ENCODE measurements at places on chromosomes 7 and 10.

- no peak for DNase-seq
These were observed 8.6 kb upstream of the CRYGN start for GRCh38 chr7:151448261-151449252.

DNA sequence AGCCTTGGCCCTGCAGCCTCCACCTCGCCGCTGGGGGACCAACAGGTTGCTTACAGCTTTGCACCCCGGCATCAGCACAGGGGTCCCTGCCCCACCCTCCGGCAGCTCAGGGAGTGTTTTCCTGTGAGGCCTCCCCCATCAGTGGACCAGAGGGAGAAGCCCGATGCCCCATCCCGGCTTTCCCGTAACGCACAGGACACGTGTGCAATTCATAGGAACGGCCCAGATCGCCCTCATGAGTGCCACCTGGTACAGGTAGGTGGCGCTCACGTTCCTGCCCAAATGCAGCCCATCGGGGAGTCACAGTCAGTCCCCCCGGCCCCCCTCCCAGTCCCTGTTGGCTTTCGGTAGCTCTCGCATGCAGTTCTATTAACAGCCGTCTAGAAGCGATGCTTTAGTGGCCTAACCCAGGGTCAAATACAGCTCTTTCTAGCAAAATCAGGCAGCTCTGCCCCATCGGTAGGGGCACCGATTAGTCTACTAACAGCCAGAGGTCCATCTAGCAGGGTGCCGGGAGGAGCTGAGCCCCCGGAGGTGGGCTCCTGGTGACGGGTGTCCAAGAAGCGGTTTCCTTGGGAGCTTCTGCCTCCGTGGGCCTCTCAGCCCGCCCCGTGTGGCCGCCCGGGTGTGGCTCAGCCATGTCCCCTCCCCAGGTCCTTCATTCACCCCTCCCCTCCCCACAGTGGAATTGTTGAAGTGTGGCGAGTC is 48.4 kb upstream of the GTF2IRD1 start:
- DNase-seq, result no peak

DNA sequence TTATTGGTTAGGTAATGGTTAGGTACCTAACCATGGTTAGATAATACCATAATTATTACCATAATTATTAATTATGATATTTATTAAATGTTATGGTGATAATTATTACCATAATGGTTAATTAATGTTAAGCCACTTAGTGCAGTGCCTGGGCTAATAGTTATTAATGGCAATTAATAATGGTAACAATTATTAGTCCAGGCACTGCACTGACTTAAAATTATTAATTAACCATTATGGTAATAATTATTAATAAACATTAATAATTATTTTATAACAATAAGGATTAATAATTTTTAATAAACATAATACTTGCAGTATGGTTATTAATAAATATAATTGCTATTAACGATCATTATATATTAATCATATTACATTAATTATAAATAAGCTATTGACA is 604.0 kb downstream of the CALN1 start:
- DNase-seq, result no peak

DNA sequence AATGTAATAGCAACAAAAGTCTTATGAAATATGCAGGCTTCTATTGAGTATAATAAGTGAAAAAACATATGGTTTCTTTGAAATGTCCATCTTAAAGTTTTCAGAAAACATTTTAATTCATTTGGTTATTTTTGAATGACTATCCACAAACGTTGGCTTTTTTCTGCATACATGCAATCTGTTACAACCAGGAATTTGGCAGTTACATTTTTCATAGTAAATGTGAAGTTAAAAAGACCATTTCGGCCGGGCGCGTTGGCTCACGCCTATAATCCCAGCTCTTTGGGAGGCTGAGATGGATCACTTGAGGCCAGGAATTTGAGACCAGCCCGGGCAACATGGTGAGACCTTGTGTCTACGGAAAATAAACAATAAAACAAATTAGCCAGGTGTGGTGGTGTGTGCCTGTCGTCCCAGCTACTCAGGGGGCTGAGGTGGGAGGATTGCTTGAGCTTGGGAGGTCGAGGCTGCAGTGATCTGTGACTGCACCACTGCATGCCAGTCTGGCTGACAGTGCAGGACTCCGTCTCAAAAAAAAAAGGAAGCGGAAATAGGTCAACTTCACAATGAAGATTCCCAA is 73.9 kb upstream of the NMT2 start:
- no peak for DNase-seq

DNA sequence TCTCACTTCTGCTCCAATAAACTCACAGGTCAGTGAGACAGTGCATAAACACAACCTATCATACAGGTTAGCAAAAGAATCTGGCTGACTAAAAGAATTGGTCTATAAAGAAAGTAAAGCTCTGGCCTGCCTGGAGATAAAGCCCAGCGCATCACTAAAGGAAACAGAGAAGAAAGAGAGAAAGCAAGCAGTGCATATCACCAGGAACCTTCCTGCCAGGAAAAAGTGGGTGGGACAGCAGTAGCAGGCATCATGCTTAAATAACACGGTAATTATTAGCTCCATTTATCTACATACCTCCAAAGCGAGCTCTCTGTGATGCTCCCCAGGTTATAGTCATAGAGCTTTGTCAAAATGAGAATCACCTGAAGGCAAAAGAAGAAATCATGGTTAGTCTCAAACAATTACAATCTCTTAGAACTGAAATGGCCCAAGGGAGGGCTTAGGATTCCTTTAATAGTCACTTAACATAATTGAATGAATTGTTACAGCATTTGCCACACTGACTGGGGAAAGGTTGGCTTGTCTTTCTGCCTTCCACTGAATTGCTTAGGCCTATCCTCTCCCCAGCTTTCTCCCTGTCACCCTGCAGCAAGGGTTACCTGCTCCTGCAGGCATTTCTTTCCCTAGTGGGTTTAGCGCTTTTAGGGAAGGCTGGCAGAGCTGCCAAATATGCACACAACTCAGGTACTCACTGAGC is 208.1 kb downstream of the SORCS1 start:
- no peak for DNase-seq

GRCh38 chr10:35690534-35690933 is 48.4 kb upstream of the FZD8 start:
- DNase-seq, result no peak

DNA sequence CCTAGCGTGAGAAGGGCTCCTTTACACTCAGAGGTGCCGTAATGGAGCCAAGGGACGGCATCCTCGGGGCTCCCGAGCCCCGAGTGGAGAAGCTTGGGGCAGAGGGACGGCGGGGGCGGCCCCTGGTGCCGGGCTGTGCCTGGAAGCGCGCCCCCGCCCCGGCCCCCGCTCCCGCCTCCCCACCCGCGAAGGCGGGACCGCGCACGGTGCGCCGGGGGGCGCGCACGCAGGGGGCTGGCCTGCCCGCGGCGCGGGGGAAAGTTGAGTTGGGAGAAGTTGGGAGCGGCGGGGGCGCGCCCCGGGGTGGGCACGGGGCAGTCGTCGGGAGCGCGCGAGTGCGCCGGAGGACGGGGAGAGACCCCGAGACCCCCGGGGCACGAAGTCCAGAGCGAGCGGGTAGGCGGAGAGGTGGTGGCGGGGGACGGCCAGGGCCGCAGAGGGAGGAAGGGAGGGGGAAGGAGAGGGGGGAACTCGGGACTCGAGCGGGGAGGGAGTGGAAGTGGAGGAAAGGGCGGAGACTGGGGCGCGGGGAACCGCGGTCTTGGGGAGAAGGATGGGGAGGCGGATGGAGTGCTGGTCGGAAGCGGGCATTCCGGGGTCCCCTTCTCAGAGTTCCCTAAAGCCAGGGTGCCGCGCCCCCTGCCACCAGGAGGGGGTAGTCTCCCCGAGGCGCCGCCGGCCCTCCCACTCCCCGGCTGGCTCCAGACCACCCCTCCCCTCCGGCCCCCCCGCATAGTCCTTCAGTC is at the start of gene SLC4A2:
Gene SLC4A2 (plus strand): TSS at position 223 of the 746 bp plus-strand sequence. CDS start 2,399 bp downstream, outside the sequence.
- peak; percentile 57 for DNase-seq

GRCh38 chr10:12181065-12181775 is 14.5 kb downstream of the NUDT5 start:
- DNase-seq, result no peak

- no peak for DNase-seq
These were observed 41.5 kb downstream of the LGI1 start for GRCh38 chr10:93799155-93799708.

DNA sequence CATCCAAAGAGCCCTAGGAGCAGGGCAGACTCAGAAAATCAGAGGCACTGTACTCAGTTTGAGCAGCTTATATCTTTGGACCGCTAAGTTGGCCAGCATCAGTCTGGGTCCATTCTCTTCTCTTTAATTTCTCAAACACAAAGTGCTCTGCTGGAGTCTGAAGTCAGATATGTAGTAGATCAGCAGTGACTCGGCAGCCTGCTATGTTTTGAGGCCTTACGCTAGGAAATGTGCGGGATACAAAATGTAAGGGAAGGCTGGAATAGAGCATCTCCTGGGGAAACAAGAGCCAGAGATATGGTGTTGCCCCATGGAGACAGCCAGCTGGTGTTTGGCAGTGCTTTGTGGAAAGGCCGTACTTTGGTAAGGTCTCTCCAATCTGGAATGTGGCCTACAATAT is 60.6 kb upstream of the VKORC1L1 start:
- DNase-seq, result no peak

DNA sequence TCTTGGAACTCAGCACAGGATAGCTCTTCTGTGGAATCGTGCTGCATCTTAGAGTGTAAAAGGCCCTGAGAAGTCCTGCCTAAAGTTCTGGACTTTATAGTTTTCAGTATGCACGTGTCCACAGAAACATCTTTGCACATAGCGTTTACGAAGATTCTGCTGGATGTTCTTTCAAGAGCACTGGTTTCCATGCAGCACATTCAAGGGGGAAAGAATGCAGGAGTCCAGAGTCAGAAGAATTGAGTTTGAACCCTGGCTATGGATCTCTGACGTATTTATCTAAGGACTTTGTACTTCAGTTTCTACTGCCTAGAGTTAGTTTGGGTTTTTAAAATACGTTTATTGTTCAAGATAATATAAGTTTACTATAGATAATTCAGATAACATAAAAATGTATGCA is 282.8 kb upstream of the ZMIZ1 start:
- no peak for DNase-seq

DNA sequence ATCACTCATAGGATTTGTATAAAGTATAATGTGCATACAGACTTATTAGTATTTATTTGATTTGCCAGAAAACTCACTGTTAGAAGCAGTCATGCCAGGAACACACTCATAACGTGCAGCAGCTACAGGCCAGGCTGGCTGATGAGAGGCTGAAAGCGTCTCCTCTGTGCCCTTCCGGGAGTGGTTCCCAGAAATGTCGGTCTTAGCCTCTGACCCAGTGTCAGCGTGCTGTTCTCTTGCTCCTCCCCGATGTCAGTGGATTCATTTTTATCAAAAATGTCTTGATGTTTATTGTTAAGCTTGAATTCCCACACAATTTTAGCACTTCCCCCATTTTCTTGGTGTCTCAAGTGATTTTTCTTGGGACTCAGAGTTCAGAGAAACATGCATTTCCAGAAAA is 33.3 kb upstream of the GARS1 start:
- no peak for DNase-seq

DNA sequence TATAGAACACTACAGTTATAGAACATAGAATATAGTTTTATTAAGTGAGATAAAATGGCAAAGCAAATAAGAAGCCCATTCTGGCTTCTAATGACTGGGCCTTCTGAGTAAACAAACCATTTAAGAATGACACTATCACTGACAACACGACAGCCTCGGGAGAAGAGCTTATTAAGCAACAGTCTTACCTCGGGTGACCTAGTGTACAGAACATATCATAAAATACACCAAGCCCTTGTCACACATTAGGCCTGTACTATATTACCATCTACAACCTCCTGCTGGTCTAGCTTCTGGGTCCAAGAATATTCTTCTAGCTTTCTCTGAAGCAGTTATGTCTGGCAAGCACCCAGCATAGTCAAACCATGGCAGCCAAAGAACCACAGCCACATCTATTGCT is 32.0 kb downstream of the CCDC186 start:
- DNase-seq, result no peak

DNA sequence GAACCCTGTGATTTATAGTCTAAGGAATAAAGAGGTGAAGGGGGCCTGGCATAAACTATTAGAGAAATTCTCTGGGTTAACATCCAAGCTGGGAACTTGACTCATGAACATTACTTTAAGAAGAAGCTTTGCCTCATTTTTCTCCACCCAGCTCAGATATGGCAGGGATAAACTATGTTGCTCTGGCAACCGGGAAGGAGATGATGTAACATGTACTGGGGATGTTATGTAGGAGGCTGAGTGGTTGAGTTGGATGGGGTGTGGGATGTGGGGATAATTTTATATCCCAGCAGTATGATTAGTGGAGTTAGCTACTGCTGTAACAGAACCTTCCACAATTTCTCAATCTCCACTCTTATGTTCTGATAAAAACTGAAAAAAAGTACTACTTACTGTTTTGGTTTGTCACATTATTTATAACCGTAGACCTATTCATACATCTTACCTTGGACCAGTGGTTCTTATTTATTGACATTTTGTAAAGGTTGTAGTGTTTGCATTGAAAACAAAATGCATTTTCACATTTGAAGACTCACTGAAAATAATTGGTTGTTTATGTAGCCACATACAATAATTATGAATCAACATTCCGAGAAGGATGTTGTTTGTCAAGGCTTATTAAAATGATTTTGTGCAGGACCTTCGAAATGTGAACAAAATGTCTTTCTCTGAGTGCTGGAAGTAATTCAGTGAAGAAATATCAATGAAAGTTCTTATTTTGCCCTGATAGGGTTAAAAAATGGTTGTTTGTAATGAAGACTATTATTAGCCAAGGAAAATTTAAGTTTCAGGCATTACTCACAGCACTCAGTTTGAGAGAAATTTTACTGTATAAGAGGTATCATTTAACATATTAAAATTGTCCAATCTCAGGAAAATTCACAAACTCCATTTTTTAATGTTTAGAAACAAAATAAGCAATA is 1.3 kb downstream of the OR2F2 start:
- DNase-seq, result peak; percentile 81

- DNase-seq, result no peak
These were observed 5.7 kb downstream of the DNAH11 start for GRCh38 chr7:21548491-21548890.

DNA sequence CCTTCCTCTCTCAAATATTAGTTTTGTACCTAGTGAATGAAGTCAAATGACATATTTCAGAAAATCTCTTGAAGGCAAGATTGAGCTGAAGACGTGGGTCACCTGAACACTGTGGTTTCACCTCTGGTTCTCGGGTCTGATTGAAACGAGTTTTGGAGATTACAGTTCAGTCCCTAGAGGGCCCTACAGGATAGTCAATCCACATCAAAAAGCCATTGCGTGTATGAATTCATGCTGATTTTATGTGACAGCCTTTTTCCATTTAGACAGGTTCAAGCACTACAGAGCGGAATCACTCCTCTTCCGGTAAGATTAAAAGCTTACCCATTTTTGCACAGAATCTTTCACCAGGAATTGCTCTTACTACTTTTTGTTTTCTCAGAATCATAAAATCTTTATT is 62.2 kb downstream of the VIM start:
- peak; percentile 10 for DNase-seq

GRCh38 chr10:79409726-79410085 is 35.7 kb downstream of the ZCCHC24 start:
- DNase-seq, result no peak

DNA sequence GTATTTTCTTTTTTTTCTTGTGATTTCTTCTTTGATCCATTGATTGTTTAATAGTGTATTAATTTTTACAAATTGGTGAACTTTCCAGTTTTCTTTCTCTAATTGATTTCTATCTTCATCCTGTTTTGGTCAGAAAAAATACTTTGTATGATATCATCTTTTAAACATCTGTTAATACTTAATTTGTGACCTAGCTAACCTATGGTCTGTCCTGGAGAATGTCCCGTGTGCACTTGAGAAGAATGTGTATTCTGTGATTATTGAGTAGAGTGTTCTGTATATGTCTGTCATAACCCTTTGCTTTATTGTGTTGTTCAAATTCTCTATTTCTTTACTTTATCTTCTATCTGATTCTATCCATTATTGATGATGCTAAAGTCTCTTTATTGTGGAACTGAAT is 65.8 kb upstream of the ZEB1 start:
- DNase-seq, result no peak

All from stromal cell of bone marrow (primary cell).